MM.1S (cell line): ENCODE measurements at places on chromosomes 11 and 22.

- no peak overlapping the region for H3K4me3 ChIP-seq
- DNase-seq: no peak
- no peaks in the 10 kb centered on the region for H3K36me3 ChIP-seq
- no peak overlapping the region for H3K27ac ChIP-seq
- peaks cover 67% of the 10 kb centered on the region for H3K27me3 ChIP-seq
- peaks cover 17% of the 10 kb centered on the region for H3K4me1 ChIP-seq
These were observed 86.0 kb downstream of the RPS6KA4 start for GRCh38 chr11:64444838-64445441.

GRCh38 chr11:92122561-92122960 lies 102.1 kb upstream of the FAT3 start:
- H3K27me3 ChIP-seq: no peaks in the 10 kb centered on the region
- no peaks in the 10 kb centered on the region for H3K36me3 ChIP-seq
- no peak overlapping the region for H3K27ac ChIP-seq
- no peaks in the 10 kb centered on the region for H3K4me1 ChIP-seq

DNA sequence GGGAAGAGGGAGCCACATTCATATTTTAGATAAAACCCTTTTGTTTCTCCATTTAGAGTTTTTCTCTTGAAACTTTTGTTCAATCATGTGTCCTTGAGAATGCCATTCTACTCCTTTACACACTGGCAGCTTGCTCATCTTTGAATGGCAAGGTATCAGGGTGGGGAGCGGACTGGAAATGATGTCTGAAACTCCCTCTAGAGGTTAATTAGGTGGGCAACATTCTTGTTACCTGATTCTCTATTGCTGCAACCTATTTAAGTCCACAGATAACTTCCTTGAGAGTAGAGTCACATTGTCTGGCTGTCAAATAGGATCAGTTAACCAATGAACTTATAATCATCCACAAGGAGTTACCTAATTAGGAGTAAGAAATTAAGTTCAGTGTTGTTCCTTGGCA lies 533.6 kb upstream of the API5 start:
- DNase-seq: no peak
- H3K4me3 ChIP-seq: no peak overlapping the region
- no peaks in the 10 kb centered on the region for H3K27me3 ChIP-seq
- H3K36me3 ChIP-seq: no peaks in the 10 kb centered on the region
- peaks cover 6% of the 10 kb centered on the region; the same call in 1 of the 2 replicates for H3K4me1 ChIP-seq

DNA sequence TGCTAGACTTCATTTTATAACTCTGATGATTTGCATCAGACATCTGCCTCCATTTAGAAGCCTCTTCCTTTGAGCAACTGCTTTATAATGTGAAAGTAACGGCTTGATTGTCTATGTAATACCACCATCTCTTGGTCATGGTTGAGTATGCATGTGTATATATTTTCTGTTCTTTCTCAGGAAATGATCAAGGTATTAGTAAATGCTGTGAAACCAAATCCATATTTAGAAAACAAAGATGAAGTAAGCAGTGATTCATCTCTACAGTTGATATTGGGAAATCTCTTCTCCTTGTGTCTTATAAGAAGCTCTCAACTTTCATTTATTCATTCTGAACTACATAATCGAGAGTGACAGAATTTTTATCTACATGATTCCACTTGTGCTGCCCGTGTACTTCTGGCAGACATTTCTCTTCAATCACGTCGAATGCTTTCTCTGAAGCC lies 104.6 kb upstream of the ANO3 start:
- DNase-seq: peak; percentile 82
- peak overlapping the region; percentile 80 for H3K27ac ChIP-seq
- no peaks in the 10 kb centered on the region for H3K36me3 ChIP-seq
- H3K27me3 ChIP-seq: no peaks in the 10 kb centered on the region
- H3K4me3 ChIP-seq: peak overlapping the region; percentile 48

DNA sequence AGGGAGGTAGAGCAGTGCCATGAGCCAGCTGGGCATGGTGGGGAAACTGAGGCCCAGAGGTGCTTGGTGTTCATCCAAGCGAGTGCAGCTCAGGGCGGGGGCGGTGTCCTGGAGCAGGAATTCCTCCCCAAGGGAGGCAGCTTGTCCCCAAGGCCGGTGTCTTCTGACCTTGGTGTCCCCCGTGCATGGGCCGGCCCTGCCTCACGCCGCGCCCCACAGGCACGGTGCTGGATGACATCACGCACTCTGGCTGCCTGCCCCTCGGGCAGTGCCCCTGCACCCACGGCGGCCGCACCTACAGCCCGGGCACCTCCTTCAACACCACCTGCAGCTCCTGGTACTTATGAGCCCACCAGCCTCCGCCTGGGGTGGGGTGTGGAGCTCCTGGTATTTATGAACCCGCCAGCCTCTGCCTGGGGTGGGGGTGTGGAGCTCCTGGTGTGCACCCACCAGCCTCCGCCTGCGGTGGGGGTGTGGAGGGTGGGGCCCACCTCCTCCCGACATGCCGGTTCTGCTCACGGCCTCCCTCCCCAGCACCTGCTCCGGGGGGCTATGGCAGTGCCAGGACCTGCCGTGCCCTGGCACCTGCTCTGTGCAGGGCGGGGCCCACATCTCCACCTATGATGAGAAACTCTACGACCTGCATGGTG lies 6.7 kb downstream of the MUC5B start:
- H3K36me3 ChIP-seq: no peaks in the 10 kb centered on the region
- H3K27ac ChIP-seq: no peak overlapping the region
- no peak for DNase-seq
- H3K27me3 ChIP-seq: peaks cover 75% of the 10 kb centered on the region

DNA sequence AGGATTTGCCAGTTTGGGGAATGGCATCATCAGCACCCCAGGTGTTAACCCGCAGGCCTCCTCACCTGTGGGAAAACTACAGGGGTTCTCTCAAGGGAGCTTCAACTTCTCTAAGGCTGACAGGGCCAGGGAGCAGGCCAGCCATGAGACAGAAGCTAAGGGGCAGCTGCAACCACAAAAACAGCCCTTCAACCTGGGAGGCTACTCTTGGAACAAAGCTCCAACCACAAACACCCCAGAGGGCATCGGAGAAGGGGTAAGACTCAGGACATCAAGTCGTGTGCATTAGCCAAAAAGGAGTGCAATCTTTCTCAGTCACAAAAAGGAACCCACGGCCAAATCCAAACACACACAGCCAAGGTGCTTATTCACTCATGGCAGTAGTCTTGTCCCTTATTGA lies 103.0 kb downstream of the PLEKHA7 start:
- no peaks in the 10 kb centered on the region for H3K36me3 ChIP-seq
- no peak overlapping the region for H3K4me3 ChIP-seq
- H3K4me1 ChIP-seq: peaks cover 53% of the 10 kb centered on the region
- no peaks in the 10 kb centered on the region for H3K27me3 ChIP-seq

GRCh38 chr22:36409911-36410756 lies 22.4 kb upstream of the MYH9 start:
- DNase-seq: no peak
- H3K4me1 ChIP-seq: peaks cover 18% of the 10 kb centered on the region
- H3K27ac ChIP-seq: no peak overlapping the region
- H3K4me3 ChIP-seq: no peak overlapping the region
- H3K36me3 ChIP-seq: no peaks in the 10 kb centered on the region

GRCh38 chr11:95078526-95078925 lies 11.1 kb upstream of the ENDOD1 start:
- H3K27me3 ChIP-seq: no peaks in the 10 kb centered on the region
- no peak for DNase-seq
- H3K4me1 ChIP-seq: peaks cover 15% of the 10 kb centered on the region
- no peak overlapping the region for H3K4me3 ChIP-seq

GRCh38 chr11:100876815-100877520 lies 189.9 kb downstream of the ARHGAP42 start:
- no peak overlapping the region for H3K4me3 ChIP-seq
- peak; percentile 66 for DNase-seq
- H3K27ac ChIP-seq: peak overlapping the region; percentile 35; the same call in 1 of the 2 replicates

DNA sequence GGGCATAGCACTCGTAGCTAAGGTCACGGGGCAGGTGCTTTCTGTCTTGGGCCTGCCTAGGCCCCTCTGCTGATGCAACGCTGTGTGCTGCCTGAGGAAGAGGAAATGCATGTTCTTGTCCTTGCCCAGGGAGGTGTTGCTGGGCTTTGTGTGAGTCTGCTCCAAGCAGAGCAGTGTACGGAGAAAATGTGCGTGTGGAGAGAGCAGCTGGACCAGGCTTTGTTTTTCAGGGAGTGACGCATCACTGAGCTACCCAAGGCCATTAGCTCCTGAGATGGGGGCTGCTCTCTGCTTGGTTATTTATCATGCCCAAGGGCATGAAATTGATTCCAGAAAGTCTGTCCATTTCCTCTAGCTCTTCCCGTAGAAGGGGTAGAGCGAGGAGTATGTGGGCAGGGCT lies 82.9 kb upstream of the THY1 start:
- no peaks in the 10 kb centered on the region for H3K4me1 ChIP-seq
- no peak overlapping the region for H3K4me3 ChIP-seq
- no peak for DNase-seq

- no peaks in the 10 kb centered on the region for H3K36me3 ChIP-seq
- H3K4me3 ChIP-seq: no peak overlapping the region
- no peaks in the 10 kb centered on the region for H3K27me3 ChIP-seq
- H3K4me1 ChIP-seq: no peaks in the 10 kb centered on the region
- H3K27ac ChIP-seq: no peak overlapping the region
These were observed 73.6 kb downstream of the CSTPP1 start for GRCh38 chr11:47010179-47010578.

- peaks cover 14% of the 10 kb centered on the region; the same call in 1 of the 2 replicates for H3K27me3 ChIP-seq
- no peak overlapping the region for H3K4me3 ChIP-seq
- H3K27ac ChIP-seq: no peak overlapping the region
- no peak for DNase-seq
- H3K4me1 ChIP-seq: no peaks in the 10 kb centered on the region
These were observed 66.2 kb downstream of the MPPED1 start for GRCh38 chr22:43477966-43478365.

GRCh38 chr11:16738947-16739815 lies 734 bp downstream of the C11orf58 start:
- H3K4me3 ChIP-seq: peak overlapping the region; percentile 97
- no peaks in the 10 kb centered on the region for H3K36me3 ChIP-seq
- H3K4me1 ChIP-seq: peaks cover 11% of the 10 kb centered on the region; the same call in 1 of the 2 replicates
- no peak for DNase-seq
- H3K27me3 ChIP-seq: no peaks in the 10 kb centered on the region

- H3K27me3 ChIP-seq: no peaks in the 10 kb centered on the region
- peak; percentile 52 for DNase-seq
- no peaks in the 10 kb centered on the region for H3K4me1 ChIP-seq
- no peak overlapping the region for H3K4me3 ChIP-seq
- H3K36me3 ChIP-seq: no peaks in the 10 kb centered on the region
- H3K27ac ChIP-seq: no peak overlapping the region
These were observed 27.3 kb downstream of the STK33 start for GRCh38 chr11:8566613-8567210.

DNA sequence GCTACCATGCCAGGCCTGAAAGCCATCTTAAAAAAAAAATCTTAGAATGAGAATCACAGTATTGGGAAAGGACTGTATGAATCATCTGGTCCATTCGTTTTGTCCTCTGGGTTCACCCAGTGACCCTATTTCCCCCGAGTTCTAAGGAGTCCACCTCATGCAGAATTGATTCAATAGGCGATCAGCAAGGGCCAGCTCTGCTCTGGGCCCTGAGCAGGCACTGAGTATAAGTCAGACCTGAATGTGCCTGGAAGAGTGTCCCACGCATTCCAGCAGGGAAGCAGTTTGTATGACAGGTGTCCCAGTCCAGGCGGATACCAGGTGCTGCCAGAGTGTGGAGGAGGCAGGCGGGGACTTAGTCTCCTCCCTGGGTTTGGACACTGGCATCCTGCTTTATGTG lies 883 bp upstream of the HMOX1 start:
- H3K4me1 ChIP-seq: peaks cover 27% of the 10 kb centered on the region
- H3K4me3 ChIP-seq: no peak overlapping the region
- no peaks in the 10 kb centered on the region for H3K36me3 ChIP-seq
- no peak overlapping the region for H3K27ac ChIP-seq
- no peaks in the 10 kb centered on the region for H3K27me3 ChIP-seq

DNA sequence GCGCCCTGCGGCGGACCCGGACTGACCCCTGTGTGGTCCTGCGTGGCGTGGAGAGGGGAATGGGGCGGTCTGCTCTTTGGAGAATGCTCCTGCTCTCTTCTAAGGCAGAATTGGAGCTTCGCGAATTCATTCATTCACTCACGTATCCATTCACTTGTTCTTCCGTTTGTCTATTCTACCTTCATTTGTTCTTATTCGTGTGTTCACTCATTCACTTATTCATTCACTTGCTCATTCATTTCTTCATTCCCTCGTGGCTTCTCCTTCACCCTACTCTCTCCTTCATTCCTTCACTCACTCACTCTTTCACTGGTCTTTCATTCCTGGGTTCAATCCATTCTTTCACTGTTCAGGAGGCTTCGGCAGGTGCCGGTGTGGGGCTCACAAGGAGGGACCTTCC lies 69.6 kb downstream of the WNT7B start:
- no peak overlapping the region for H3K27ac ChIP-seq
- H3K4me3 ChIP-seq: no peak overlapping the region
- DNase-seq: no peak
- H3K27me3 ChIP-seq: peaks cover 100% of the 10 kb centered on the region

GRCh38 chr22:40703736-40704135 lies 24.5 kb downstream of the MCHR1 start:
- H3K4me3 ChIP-seq: no peak overlapping the region
- DNase-seq: no peak
- no peaks in the 10 kb centered on the region for H3K36me3 ChIP-seq
- no peak overlapping the region for H3K27ac ChIP-seq

GRCh38 chr11:116928102-116928777 lies 90.8 kb upstream of the APOA1 start:
- H3K4me1 ChIP-seq: peaks cover 81% of the 10 kb centered on the region
- H3K36me3 ChIP-seq: no peaks in the 10 kb centered on the region
- H3K27me3 ChIP-seq: no peaks in the 10 kb centered on the region

- no peak for DNase-seq
- no peak overlapping the region for H3K4me3 ChIP-seq
- no peak overlapping the region for H3K27ac ChIP-seq
- no peaks in the 10 kb centered on the region for H3K4me1 ChIP-seq
- no peaks in the 10 kb centered on the region for H3K36me3 ChIP-seq
These were observed 125.0 kb downstream of the NTM start for GRCh38 chr11:131495423-131495822.

DNA sequence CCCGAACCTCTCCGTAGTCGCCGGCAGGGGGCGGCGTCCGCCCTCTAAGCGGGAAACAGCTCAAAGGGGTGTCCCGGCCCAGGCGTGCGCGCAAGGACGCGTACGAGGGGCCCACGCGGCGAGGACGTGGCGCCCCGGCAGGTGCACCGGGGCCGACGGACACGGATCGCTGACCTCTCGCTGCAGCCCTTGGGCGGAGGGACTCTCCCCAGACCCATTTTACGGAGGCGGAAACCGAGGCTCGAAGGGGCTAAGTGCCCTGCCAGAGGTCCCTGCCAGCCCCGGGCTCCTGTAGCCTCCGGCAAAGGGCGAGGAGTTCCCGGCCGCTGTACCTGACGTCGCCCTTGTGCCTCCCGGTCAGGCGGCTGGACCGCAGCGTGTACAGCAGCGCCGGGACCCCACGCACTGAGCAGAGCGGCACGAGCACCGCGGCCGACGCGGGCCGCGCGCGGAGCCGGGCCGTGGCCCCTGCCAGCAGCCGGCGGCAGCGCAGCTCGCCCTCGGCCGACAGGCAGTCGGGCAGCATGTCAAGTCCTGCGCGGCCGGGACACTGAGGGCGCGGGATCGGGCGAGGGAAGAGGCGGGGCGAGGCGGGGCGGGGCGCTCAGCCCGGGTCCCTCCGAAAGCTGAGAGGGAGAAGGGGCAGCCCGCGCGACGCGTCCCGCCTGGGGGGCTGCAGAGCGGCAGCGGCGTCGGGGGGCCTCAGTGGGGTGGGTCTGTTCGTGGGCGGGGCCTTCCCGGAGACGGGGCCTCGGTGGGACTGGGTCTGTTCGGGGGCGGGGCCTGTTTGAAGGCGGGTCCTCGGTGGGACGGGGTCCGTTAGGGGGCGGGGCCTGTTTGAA lies at the start of gene NUDT8:
TSS of gene NUDT8 (minus strand) at position 552 of the 842 bp plus-strand sequence. CDS start at position 526, 26 bp downstream.
- peak within 1 kb of the TSS; percentile 87 for H3K27ac ChIP-seq
- peak; percentile 93 for DNase-seq
- H3K4me3 ChIP-seq: peak within 1 kb of the TSS; percentile 91
- H3K4me1 ChIP-seq: peaks cover 17% of the 10 kb centered on the region
